ENCODE measurements at places on chromosomes 2 and 18.
A peak's percentile ranks its signal among the peaks of the same experiment; 100 is the strongest.

DNA sequence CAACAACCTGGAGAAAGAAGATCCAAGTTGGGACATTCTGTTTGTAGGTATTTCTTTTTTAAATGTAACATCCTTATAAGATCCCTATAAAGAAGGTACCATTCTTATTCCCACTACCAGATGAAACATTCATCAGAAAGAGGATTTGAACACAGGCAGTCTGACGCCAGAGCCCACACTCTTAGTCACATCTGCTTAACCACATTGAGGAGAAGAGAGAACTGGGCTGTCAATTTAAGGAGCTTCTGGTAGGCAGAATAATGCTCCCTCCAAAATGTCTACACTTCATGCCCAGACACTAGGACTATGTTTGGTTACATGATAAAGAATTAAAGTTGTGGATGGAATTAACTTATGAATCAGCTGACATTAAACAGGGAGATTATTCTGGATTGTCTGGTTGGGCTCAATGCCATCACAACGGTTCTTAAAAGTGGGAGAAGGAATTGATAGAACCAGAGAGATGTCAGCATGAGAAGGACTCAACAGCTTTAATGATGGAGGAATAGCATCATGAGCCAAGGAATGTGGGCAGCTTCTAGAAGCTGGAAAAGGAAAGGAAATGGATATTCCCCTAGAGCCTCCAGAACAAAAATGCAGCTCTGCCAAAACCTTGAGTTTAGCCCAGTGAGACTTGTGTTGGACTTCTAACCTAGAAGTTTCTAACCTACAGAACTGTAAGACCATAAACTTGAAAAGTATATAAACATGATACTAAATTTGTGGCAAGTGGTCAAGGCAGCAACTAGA is 82.2 kb downstream of the KLF7 start:
- DNase-seq, result no peak

GRCh38 chr2:188245230-188245629 is 46.4 kb upstream of the GULP1 start:
- no peak for DNase-seq

DNA sequence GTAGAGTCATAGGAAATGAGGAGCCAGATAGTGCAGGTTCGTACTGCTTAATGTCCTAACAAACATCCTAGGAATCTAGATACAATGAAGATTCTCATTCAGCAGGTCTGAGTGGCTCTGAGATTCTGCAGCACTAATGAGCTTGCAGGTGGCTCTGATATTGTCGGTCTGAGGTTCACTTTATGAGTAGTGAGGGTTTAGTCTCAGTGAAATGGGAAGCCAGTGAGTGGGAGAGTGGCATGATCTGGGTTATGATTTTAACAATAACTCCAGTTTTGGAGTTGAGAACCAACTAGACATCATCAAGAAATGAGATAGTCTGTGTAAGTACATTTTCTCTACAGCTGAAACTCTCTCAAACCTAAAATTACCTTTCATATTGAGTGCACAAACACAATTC is 166.8 kb upstream of the SP5 start:
- no peak for DNase-seq

GRCh38 chr2:132497591-132497990 is 81.0 kb downstream of the GPR39 start:
- DNase-seq, result no peak

GRCh38 chr2:239291475-239292350 is 109.1 kb downstream of the HDAC4 start:
- no peak for DNase-seq

DNA sequence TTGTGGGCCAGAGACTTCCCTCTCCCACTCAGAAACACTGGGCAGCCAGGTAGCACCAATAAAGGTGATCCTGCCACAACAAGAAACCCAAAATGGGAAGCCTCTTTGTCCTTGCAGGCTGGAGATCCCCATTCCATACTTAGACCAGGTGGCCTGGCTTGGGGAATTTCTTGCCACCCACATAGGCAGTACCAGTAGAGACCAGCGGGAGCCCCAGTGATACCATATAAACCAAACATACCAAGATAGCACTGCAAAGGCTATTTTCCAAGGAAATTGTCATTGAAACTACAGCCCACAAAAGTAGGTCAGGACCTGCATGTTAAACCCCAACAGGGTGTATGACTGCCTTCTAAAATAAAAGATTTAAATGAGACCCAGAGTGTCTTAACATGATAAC is 171.6 kb downstream of the DIS3L2 start:
- DNase-seq, result no peak

DNA sequence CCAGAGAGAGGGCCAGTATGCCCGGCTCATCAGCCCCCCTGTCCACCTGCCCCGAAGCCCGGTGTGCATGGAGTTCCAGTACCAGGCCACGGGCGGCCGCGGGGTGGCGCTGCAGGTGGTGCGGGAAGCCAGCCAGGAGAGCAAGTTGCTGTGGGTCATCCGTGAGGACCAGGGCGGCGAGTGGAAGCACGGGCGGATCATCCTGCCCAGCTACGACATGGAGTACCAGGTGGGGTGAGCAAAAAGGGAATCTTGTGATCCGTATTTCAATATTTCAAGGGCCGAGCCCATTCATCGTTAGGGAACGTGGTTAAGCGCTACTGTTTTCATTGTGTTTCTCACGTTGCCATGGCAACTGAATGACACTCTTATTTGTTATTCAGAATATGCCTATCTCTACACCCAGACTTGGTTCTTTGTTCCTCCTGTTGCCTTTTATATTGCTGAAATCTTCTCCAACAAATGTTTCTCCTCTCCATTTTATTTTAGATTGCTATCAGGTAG is 81.5 kb downstream of the NRP2 start:
- DNase-seq, result peak; percentile 24

DNA sequence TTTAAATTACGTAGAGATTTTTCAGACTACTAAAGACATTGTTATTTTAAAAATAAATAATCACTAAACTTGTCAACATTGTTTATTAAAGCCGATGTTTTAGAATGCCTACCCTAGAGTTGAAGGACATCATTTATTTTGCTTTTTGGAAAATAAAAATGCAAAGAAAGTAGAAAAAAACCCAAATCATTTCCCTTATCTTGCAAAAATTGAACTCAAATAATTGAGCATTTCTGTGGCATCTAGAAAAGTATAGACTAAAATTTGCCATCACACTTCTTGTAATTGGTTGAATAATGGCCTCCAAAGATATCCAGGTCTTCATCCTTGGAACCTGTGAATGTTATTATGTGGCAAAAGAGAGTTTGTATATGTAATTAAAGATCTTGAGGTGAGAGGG is 9.7 kb upstream of the NEDD4L start:
- no peak for DNase-seq

GRCh38 chr18:43866696-43867095 is 589.4 kb upstream of the SYT4 start:
- DNase-seq, result no peak

GRCh38 chr2:46363535-46364170 is 66.4 kb downstream of the EPAS1 start:
- no peak for DNase-seq

DNA sequence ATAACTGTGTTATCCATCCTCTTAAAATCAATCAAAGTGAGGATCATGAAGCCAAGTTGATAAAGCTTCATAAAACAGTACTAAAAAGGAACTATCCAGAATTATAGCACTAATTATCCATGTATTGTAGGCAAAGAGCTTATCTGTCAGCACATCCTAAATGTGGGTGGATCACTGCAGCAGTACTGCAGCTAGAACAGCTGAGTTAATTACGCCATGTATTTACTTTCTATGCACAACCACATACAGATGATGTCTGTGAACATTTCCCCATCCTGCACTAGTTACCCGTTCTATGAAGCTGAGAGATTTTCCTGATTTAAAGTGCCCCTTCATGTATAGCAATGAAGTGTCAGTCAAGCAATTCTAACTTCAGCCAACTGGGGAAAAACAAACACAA is 96.6 kb downstream of the RAPH1 start:
- DNase-seq, result no peak

- DNase-seq, result no peak
Measured at GRCh38 chr2:113005030-113005509, at the start of gene IL36A. Gene IL36A, plus strand, starts transcription at chr2:113005459. Its CDS starts 413 bp downstream, at chr2:113005872.

DNA sequence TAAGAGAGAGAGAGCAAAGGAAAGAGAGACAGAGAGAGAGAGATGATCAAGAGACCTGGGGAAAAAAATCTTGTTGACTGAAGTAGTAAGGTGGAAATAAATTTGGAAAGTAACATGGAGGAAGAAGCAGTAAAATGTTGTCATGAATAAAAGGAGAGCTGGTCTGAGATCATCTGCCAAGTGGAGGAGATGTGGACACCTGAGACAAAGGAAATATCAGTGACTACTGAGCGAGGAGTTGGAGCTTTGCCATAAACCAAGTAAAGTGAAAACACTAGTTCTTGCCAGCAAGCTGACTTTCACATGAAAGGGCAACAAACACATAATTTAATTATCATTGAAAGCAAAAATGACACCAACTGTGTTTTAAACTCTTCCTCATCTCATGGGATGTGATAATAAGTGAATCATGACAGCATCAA is 49.0 kb upstream of the DSG1 start:
- DNase-seq, result no peak

DNA sequence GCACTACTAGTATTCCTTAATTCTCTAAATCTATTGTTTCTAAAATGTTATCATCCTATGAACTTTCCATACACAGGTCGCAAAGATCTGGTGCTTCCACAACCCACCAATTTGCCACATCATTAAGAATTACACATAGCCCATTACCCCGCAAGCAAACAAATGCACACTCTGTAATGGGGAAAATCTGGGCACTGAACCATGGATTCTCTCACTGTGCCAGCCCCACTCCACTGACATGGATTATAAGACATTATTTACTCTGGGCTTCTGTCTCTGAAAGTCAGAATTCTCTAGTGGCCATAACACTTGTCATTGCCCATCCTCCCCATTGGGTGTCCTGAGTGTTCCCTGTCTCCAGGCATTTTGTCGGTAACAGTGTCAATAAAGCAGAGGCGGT is 537.1 kb downstream of the EPHA4 start:
- no peak for DNase-seq

DNA sequence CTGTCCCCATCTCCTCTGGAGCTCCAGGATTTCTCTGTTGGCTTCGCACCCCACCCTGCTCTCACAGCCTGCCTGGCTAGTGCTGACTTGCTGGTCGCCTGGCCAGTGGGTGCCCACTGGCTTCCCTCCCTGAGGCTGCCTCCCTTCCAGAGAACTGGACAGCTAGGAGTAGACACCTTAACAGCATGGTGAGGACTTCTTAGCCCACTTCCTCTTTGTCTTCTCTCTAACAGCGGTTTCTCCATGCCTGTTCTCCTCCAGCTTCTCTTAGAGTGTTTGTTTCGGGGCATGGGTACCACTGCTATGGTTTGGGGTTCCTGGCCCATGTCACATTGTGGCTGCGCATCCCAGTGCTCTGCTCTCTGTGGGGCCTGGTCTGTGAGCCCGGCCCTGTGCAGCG is 37.1 kb downstream of the ZNF532 start:
- no peak for DNase-seq

DNA sequence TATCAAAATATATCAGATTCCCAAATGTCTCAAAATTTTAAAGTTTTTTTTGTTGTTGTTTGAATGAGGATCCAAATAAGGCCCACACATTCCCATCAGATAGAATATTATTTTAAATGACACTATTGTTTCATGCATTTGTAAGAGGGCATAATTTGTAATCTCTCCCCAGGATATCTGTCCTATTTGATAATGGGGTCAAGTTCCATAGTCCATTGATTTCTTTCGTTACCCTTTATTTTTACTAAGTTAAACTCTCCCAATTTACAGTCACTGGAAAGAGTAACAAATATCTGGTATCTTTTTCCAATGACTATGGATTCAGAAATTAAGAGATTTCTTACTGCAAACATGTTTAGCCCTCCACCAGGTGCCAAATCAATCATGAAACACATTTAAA is 32.4 kb downstream of the INO80C start:
- DNase-seq, result no peak

GRCh38 chr2:143933946-143934569 is 585.9 kb downstream of the ZEB2 start:
- no peak for DNase-seq

- no peak for DNase-seq
Measured at GRCh38 chr2:235066895-235067294, 115.1 kb downstream of the SH3BP4 start.

- no peak for DNase-seq
Measured at GRCh38 chr2:129656081-129656598, 323.3 kb upstream of the RAB6C start.

DNA sequence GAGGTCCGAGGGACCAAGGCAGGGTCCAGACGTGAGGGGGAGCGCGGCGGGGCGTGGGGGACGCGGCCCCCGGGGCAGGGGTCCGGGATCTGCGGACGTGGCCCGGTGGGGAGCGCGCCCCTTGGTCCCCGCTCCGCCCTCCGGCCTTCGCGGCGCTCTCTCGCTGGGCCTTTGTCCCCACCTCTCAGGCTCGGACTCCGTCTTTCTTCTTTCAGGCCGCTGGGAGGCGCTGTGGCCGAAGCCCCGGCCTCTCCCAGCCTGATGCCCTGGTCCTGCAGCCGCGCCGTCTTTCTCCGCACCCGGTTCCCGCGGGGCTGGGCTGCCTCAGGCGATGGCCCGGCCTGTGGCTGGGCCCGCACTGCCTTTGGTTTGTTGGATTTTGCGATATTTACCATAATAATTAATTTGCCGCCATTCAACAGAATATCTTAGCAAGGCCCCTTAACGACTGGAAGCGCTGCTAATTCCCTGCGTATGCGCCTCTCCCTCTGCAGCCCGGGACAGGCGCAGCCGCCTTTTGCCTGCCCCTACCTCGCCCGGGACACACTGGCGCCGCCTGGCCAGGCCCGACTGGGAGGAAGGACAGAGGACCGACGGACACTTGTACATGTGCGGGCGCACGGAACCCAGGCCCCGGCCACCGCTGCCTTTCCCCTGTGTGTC is 10.8 kb downstream of the SIX3 start:
- DNase-seq, result peak; percentile 62

DNA sequence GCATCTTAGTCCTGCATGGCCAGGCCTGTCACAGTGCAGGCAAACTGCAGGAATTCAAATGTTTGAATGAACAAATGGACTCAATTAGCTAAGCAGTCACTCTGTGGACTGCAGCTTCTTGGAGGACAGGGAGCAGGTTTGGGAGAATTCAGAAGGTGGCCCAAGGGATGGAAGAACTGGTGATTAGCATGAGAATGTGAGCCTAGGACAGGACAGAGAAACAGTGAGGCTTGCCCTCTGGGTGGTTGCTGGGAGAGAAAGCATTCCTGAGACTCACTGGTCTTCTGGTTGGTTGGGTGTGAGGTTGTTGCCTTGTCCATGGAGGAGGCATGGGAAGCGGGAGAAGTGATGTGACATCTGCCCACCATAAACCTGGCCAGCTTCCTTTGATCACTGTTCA is 13.7 kb downstream of the IL1RL2 start:
- no peak for DNase-seq
